Amniotic stem cell (primary cell): ENCODE measurements at places on chromosomes 4 and X.

- no peak for DNase-seq
These were observed 532 bp downstream of the ZNF827 start for GRCh38 chr4:145937971-145938611.

GRCh38 chr4:104424475-104424941 is 70.2 kb downstream of the CXXC4 start:
- no peak for DNase-seq

DNA sequence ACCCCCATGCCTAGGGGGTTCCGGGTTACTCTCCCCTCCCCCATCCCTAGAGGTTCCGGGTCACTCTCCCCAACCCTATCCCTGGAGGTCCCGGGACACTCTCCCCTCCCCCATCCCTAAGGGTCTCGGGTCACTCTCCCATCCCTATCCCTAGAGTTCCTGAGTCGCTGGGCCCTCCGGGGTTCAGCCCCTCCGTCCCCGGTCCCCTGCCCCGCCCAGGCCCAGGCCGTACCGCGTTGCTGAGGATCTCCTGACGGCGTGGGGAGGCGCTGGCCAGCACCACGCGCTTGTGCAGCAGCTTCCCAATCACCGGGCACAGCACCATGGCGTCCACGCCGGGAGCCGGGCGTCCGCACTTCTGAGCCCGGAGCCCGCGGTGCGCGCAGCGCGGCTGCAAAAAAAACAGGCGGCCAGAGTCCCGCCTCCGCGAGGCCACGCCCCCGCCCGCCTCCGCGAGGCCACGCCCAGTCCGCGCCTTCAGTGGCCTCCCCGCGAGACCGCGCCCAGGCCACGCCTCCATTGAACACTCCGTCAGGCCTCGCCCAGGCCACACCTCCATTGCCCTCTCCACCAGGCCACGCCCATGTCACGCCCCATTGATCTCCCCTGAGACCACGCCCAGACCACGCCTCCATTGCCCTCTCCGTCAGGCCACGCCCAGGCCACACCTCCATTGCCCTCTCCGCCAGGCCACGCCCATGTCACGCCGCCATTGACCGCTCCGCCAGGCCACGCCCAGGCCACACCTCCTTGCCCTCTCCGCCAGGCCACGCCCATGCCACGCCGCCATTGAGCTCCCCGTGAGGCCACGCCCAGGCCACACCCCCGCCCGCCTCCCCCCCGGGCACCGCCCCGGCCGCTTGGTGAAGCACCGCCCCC is at the start of gene ASMTL:
TSS of gene ASMTL (minus strand) at position 394 of the 879 bp plus-strand sequence. CDS start at position 325, 69 bp downstream.
- no peak for DNase-seq

DNA sequence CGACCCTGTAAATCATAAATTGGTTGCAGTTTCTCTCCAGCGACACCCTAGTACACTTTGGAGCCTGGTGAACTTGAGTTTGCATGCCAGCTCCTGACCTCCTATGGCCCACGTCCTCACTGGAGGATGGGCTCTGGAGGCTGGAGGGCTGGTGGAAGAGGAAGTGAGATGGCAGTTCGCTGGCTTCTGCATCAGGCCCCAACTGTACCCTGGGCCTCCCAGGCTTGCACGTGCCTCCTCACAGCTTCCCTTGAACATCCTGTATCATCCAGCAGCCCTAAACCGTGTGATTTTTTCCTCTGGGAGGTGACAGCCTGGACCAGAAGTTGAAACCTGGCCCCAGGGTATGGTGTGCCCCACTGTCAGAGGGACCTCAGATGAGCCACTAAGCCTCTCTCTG is 78.5 kb downstream of the HTRA3 start:
- DNase-seq, result no peak

- DNase-seq, result no peak
These were observed 290.2 kb downstream of the ZNF674 start for GRCh38 chrX:46255046-46255445.

DNA sequence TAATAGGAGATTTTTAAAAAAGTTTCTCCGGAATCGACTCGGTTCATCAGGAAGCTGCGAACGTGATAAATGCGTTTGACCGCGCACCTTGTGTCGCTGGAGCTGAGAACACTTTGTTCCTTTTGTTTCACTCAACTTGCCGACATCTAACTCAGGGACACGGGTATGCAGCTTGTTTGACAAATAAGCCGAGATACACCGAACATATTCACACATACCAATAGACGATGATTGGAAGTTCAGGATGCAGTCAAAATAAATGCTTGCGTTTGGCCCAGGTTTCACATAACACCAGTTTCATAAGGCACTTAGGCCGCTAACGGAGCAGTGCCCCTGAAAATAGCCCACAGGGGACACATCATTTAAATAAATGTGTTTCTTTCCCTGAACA is 932 bp upstream of the SHISA3 start:
- DNase-seq, result no peak

- DNase-seq, result peak; percentile 68
These were observed 162.4 kb upstream of the GPRIN3 start for GRCh38 chr4:89469930-89470375.

DNA sequence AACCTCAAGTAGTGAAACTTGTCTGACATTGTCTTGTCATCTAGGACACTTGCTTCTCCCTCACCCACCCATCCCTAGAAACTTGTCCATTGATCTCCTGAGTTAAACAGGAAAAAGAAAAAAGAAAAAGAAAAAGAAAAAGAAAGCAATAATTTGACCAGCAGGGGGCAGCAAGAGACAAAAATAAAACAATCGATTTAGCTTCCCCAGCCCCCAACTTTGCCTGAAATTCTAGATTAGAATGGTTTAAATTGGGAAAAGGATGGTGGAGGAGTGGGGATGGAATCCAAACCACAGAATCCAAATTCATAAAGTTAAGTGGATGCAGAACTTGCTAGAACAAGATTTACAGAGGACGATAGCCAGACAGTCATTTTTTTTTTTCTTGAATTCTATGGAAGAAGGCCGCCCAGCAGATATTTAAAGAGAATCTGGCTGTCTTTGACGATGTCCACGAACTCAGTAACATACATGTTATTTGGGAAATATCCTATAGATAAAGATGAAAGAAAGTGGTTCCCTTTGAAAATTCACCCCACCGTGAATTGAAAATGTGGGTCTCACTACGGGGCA is 282.9 kb downstream of the USP46 start:
- peak; percentile 46 for DNase-seq

GRCh38 chrX:130176354-130176776 is 4.6 kb downstream of the RAB33A start:
- DNase-seq, result no peak

DNA sequence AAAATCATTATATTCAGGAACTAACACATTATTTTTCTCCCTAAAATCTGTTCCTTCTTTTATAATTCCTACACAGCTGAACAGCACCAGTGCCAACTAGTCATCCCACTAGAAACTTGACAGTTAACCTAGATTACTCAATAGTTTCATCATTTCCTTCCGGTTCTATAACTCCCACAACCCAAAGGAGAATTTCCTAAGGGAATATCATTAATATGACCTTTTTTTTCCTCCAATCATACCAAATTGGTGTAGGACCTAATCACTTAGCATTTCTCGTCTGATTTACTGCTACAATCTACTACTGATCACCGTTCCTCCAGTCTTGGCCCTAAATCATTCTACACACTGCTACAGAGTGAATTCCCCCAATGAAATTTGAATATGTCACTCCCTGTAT is 45.9 kb downstream of the WDFY3 start:
- no peak for DNase-seq

DNA sequence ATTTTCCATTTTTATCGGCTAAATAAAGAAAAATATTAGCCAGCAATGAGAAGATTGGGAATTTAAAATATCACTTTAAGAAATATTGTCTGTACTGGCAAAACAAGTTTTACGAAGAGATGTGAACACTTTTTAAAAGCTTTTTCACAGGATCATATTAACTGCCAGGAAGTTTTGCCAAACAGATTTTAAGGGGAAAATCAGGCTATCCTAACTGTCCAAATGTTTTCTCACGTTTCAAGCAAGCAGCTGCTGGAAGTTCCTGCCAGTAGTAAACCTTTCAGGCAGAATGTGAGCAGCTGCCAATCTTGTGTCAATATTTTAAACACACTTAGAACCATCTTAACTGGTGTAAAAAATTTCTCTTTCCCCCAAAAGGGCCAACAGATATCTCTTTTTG is 101.1 kb downstream of the ADGRL3 start:
- DNase-seq, result no peak

DNA sequence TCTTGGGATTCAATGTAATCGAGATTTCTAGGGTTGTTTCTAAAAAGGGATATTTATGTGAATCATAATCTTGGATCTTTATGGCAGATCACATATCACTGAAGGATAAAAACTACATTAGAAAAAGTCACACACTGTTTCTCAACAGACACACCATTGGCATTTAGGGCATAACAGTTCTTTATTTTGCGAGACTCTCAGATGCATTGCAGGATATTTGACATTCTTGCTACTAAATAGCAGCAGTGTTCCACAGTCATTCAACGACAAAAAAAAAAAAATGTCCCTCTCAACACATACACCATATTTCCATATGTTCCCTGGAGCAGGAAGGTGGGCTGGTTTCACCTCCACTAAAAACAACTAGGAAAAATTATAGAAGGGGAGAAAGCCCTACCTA is 243.4 kb upstream of the PCDH18 start:
- DNase-seq, result no peak

DNA sequence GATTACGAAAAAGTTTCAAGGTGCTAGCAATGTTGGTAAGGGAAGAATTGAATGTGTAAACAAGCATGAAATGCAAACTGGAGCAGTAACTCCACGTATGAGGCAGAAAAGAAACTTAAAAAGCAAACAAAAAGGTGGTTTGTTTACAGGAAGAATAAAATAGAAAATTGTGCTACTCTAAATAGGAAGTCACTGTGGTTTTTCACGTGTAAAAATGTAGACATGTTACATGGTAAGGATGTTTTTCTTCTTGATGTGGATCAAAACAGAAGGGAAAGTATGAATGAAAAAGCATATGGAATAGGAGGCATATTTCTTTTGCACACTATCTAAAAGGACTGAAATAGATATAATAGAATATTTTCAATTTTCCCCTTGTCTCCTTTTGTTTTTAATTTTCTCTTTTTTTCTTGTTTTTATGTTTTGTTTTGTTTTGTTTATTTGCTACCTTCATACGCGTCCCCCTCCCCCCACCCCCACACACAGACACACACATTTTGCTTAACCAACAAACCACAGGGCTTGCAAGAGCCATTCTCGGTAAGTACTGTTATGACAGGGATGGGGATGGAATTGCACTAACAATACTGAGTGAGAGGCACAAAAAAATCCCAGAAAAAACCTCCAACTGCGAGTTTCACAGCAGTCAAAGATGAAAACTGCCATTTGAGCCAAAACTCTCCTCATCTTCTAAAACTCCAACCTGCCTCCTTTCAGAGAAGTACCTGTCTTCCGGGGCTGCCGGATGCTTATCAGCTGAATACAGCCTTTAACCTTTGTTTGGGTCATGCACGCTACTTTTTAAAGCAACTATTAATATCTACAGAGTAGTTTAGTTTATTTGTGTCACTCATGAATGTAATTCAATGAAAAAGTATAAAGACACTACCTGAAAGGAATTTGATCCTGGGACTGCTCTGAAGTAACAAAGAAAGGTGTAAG is 135.8 kb downstream of the IL15 start:
- no peak for DNase-seq

DNA sequence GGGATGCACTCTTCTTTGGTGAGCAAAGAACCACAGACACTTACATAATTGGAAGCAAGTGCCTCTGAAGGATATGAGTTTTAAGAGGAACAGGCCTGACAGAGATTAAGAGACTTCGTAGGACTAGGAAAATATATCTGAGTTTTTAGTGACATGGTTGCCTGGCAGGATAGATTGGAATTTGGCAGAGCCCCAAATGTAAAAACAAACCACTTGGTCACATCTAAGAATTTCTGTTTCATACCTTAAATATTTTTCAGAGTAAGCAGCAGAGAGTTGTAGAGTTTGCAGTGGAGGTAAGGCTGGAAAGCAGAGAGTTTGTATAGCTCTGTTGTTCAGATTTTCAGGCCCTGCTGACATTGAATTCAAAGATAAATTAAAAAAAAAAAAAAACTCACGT is 150.1 kb upstream of the MAGEB2 start:
- no peak for DNase-seq

DNA sequence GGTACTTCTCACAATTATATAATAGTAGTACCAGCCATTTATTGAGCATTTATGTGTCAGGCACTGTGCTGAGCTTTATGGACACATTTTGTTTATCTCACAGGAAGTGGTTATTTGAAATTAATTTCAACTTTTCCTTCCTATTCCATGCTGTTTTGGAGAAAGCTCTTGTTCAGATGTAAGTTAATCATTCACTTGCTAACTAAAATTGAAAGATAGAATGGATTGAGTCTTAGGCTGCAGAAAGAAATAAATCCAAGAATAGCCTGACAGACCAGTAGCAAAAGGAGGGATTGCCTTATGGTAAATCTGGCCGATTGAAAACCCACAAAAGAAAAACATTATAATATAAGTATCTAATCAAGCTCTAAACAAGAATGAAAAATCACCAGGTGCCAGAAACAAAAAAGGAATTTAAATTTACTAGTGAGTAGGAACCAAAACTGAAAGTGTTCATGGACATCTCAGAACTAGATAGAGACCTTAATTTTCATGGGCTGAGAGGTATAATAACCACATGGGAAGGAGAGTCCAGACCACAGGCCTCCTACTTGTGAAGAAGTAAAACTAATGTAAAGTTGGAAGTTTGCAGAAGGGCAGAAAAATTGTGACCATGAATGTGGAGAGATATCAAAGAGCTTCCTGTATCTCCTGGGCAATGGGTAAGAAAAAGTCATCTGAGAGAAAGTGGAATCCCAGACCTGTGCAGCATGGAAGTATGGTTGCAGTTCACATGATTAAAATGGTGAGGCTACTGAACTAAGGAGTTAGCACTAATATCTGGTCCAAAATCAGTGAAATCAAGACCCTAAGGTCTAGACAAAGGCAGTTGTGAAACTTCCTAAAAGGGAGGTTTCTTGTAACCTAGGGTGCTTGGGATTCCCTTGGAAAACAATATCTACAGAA is 38.0 kb downstream of the RADX start:
- no peak for DNase-seq

DNA sequence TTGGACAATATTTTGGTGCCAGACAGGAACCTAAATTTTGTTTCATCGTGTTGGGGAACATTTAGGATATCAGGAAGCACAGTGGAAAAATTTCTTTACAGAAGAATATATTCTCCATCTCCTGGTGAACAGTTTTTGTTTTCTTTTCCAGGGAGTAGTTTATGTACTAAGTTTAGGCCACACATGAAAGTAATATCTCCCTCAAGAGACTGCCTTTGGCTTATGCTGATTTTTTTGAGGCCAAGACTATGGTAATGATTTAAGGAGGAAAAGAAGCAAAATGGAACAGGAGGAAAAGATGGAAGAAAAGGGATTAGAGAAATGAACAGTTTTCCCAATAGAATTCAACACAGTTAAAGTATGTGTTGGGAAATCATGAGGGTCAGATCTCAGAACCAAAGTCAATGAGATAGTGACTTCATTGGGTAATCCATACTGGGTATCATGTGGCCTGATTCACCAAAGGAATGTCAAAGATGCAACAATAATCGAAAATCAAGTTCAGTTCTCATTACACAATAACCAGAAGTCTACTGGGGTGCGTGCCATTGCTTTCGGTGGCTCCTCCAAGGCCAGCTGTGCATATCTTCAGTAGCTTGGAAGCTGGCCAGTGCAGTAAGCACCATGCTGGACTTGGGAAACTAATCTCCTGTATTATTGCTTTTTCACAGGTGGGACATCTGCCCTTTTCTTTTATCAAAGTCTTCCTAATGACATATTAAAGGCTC is 234.8 kb downstream of the COL25A1 start:
- no peak for DNase-seq
